Dermis blood vessel endothelial cell (primary cell): ENCODE measurements at places on chromosomes 7 and 10. TPM values are rescaled to one million over a fixed set of nuclear protein-coding genes. Genes with fewer than 3 reads are reported as not detected.

DNA sequence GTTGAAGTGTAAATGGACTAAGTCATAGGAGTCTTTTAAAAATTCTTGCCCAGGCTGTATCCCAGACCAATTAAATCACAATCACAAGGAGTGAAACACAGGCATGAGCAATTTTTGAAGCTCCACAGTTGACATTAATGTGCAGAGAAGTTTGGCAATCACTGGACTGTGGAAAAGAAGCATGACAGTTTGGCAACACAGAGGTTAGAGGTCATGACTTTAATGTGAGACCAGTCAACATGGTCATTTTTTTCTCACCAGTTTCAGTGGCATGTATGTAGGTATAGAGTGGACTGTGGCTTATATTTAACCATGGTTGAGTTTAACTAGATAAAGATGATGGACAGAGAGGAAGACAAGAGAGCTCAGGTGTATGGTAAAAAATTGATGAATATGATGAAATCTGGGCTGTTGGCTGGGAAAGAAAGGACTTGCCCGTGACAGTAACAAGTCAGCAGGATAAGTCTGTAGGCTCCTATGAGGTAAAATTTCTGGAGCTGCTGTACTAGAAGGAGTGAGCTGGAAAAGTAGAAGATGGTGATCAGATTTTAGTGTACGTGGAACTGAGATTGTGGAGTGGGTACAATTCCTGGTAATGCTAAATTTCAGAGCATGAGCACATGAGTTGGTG, 432.2 kb upstream of the GHITM start:
- DNase-seq: no peak

- DNase-seq: no peak
Measured at GRCh38 chr7:86991093-86991769, 68.2 kb downstream of the ELAPOR2 start.

- no peak for DNase-seq
Measured at GRCh38 chr10:71078454-71079145, 133.8 kb upstream of the UNC5B start.

DNA sequence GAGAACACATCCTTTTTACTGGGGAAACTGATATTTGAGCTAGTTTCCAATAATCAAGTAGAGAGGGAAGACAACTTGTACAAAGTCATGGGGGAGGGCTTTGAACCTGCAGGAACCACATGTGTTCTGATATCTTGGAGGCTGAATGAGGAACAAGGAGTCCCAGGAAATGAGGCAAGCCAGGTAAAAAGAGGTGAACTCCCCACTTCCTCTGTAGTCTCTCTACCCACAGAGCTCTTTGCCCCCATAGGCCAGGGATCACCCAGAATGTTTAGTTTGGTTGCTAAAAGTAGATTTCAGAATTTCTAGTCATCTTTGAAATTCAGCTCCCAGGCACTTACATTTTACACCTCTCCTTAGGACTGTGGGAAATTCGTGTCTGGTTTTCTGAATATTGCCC, 276.4 kb downstream of the SFMBT2 start:
- no peak for DNase-seq

- DNase-seq: no peak
Measured at GRCh38 chr7:71457846-71458590, 326.1 kb downstream of the GALNT17 start.

DNA sequence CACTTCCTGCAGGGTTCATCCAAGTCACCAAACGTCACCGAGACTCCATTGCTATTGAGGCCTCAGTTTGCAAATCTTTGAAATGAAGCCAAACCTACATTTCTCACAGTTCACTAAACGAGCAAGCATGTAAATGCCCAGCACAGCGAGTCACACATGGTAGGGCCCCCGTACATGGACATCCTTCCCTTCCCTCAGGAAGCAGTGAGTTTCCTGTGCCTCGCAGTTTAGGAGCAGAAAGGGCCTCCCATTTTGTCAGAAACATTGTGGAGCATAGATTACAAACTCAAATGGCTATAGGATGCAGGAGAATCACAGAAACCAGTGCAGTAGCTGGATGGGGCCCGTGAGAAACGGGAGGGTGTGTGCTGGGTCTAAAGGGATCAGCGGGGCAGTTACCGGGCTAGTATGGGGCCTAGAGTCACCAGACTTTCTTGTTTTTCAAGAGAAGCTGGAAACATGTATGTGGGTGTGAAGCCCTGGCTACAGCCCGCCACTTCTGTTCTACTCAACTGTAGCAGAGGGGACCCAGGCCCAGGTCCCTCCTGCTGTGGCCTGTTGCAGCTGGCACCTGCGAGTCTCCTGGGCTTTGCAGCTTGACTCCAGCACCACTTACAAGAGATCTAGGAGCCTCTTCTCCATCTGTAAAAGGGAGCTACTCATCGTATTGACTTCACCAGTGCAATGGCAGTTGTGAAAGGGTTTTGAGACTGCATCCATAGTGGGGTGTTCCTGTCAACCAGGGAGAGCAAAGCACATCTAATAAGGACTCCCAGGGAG, 14.2 kb upstream of the SLC18A3 start:
- DNase-seq: peak; percentile 20

- no peak for DNase-seq
Measured at GRCh38 chr10:54284526-54285193, 516.4 kb downstream of the PCDH15 start.

DNA sequence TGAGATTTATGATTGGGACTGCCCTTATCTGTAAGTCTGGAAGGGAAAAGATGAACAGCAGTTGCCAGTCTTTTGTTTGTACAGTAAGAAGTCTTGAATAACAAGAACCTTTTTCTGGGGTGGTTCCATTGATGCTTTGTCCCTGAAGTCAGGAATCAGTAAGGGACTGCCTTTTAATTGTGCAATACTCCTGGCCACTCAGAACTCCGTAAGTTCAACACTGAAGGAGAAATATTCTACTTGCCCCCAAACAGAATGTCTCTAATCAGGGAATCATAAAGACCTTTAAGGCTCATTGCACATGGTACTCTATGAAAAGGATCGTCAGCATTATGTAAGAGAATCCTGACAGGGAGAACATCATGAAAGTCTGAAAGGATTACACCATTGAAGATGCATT, 361.4 kb downstream of the EXOC4 start:
- no peak for DNase-seq

DNA sequence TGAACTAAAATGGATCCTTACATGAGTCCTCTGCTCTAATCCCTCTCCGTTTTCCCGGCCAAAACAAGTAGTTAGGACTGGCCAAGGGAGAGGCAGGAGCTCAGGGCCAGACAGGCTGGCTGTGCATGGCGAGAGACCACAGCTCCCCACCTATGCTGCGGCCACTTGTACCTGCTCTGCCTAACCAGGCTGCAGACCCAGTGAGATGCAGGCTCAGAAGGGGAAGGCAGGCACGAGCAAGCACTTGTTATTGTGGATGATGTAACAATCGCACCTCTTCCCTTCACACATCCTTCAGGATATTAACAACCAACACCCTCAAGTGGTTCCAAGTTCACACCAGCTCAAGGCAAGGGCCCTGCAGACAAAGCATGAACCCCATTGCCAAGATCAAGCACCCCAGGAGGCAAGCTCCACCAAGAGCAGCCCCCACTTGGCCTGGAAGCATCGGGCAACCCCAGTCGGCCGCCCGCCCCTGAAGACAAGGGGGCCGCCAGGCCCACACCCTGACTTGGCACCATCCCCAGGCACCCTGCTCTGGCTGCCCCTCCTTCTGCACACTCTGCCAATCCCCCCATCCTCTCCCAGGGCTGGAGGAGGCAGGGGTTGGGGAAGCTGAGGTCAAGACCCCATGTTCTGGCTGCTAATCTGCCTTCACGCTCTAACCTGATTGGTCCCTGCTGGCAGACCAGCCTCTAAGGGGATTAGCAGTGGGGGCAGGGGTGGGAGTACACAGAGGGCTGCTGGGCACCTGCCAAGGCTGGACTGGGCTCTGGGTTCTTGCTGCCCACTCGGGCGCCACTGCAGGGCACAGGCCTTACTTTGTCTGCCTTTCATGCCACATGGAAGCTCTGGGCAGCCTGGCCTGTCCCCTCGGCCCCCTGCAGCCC, 111.3 kb downstream of the SLIT1 start:
- no peak for DNase-seq

GRCh38 chr7:1742555-1743303, 72.7 kb downstream of the ELFN1 start:
- DNase-seq: peak; percentile 55

GRCh38 chr7:128383776-128384175, 22.3 kb upstream of the PRRT4 start:
- DNase-seq: no peak

- peak; percentile 78 for DNase-seq
Measured at GRCh38 chr10:78657163-78657861, 411.5 kb upstream of the ZMIZ1 start.

DNA sequence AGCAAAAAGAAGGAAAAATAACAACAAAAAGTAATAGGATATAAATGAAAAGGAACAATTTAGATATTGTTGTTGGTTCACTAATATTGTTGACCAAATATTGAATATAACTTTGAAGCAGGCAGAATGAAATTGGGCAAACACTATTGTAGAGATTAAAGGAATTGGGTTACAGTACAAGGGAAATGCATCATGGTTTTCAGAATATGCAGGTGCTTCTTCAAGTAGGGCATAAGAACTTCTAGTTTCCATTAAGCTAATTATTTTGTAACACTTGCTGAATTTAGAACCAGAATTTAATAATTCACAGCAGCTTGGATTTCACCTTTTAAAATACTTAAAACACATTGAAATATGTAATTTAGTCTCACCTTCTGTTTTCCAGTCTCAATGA, 36.5 kb downstream of the RPA3 start:
- peak; percentile 4 for DNase-seq

GRCh38 chr10:78433766-78434535, 400.3 kb downstream of the RPS24 start:
- DNase-seq: no peak

DNA sequence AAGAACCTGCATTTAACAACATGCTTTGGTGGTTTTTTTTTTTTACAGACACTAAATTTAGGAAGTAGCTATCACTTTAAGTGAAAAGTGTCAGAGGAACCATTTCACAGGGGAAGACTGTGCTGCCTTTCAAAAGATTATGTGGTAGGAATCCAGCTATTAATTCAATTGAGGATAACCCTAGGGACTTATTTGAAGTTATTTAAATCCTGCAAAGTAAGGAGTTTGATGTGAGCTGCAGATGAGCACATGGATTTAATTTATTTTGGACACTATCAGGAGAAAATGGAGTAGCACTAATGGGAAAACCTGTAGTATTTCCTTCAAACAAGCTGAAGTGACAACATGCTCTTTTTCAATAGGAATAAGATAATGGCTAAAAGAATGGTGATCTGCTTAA, 419.8 kb downstream of the ANKRD7 start:
- DNase-seq: no peak

DNA sequence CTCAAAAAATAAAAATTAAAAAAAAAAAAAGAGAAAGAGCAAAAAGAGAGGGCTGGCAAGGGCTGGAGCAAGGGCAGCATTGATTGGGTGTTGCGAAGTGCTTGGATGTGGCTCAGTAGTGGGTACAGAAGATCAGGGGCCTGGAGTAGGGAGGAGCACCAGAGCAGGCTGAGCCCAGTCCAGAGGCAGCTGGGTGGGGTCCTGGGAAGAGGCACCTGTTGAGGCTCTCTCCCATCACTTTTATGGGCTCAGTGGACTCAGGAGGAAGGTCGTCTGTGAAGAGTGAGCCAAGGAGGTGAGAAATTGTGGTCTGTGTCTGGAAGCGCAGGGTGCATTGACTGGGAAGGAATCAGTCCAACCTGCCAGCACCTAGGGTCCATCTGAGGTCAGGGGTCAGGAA, 11.8 kb upstream of the ZMIZ2 start:
- no peak for DNase-seq

DNA sequence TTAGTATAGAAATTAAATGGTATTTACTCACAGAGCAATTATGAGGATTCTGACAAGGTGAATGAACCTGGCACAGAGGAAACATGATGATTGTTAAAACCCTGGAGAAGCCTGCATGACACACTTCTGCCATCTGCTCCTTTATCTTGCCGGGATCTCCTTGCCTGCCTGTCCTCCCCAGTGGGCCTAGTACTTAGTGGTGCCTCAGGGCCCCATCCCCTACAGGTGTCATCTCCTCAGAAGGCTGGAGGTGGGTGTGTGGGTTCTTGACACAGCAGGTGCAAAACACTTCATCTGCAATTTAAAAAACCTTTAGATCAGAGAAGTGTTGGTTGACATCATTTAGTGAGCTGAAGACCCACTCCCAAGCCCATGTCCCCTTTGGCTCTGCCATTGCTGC, 261.2 kb downstream of the ADRA2A start:
- DNase-seq: no peak

DNA sequence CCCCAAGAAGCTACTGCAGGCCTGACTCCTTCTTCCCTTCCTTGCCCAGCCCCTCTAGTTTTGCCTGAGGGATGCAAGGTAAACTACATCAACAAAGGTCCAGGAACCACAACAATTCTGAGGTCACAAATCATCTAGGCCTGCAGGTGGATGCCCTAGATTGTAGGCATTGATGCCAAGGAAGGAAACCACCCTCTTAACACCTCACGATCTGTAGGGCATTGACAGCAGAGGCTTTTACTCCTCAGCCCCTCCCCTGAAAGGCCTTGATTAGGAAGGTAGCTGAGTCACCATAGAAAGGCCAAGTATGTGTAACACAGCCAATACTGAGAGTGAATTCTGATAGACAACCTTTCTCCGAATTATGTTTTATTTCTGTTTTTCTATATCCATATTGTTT, 46.7 kb upstream of the FAM3C start:
- DNase-seq: no peak

- DNase-seq: no peak
Measured at GRCh38 chr10:44922796-44923545, 11.8 kb downstream of the TMEM72 start.

DNA sequence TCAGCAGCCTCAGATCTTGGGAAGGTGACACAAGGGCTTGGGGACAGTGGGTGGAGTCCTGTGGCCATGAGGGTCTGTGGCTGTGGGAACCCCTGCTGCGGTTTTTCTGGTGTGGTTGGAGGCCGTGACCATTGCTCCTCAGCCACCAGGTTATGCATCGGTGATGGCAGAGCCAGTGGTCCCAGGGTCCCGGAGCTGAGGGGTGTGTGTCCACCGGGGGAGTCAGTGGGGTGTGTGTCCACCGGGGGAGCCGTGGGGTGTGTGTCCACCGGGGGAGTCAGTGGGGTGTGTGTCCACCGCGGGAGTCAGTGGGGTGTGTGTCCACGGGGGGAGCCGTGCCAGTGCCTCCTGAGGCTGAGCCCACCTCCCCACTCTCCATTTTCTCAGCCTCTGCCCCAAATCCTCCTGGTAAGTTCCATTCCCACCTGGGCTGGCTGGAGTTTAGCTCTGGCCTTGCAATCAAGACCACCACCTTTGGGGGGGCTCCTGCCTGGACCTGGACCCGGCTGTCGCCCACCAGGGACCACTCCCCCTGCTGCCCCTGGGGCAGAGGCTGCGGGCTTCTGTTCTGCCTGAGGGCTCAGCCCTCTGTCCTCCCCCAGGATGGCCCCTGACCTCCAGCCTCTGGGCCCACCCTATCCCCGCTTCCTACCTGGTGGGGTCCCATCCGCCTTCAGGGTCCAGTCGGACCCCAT, 143.5 kb downstream of the ELFN1 start:
- no peak for DNase-seq

The ADAMTS14 gene
- total RNA-seq: under 0.01 and 0.05 TPM in 2 replicates

The TEX36 gene
- not detected in 2 replicates for total RNA-seq

The AS3MT gene
- total RNA-seq: 1.2 and 2.0 TPM in 2 replicates

The POU6F2 gene
- total RNA-seq: not detected in 2 replicates

The RAB19 gene
- not detected in 2 replicates for total RNA-seq

The NOBOX gene
- total RNA-seq: not detected in 2 replicates

The TAS2R39 gene
- total RNA-seq: not detected in 2 replicates
